Activated CD4-positive, alpha-beta T cell treated with anti-CD3 and anti-CD28 coated beads for 36 hours (primary cell): ENCODE measurements at places on chromosomes 1 and 21.

DNA sequence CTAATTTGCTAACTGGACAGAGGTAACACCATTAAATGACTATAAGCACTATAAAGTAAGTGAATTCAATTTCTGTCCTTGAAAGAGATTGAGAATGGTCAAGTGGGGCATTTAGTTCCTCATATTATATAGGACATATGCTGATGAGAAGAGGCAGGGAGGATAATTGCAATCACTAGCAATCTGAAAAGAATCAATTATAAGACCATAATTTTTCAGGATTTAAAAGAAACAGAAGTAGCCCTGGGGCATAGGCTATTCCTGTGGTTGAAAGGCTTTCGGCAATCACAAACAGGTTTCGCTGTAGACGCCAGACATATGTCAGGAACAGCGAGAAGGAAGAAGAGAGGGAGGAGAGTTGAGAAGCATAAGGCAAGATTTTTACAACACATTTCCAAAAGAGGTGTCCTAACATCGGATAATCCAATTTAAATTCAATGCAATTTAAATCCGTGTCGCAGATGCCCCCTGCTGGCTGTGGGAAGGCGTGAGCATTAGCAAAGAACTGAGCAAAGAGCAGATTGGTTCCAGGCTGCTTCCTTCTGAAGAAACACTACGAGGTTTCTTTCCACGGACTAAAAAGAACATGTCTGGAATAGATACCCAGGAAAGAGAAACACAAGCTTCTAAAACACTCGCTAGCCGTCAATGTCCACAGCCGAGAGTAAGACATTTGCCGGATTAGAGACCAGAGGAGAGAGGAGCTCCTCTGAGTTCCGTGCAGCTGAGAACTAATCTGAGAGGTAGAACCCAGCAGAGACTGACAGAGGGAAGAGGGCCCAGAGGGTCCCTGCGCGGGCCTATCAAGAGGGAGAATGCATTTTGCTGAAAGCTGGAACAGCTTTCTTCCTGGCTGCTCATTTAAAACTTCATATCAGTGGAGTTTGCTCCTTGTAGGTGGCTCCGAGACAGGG, 27.9 kb downstream of the RGS5 start:
- DNase-seq = peak; percentile 74

DNA sequence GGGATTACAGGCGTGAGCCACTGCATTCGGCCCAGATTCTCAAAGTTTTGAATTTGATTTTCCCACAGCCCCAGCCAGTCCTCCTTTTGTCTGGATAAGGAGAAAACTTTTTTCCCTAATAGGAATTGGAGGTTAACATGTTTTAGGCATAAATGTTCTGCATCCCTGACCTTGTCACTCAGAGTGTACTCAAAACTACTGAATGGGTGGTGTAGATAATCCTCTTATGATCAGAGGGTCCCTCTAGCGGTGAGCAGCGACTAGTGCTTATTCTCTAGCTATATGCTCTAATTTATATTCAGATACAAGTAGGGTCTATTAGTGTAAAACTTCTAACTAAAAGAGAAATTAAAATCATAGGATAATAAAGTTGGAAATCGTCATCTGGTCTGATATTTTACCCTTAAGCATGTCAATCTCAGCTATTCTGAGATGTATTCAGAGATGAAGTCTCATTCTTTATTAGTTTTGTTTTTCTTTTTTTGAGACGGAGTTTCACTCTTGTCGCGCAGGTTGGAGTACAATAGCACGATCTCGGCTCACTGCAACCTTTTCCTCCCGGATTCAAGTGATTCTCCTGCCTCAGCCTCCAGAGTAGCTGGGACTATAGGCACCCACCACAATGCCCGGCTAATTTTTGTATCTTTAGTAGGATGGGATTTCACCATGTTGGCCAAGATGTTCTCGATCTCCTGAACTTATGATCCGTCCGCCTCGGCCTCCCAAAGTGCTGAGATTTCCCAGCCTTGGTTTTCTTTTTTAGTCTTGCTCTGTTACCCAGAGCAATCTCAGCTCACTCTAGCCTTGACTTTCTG, 2.7 kb upstream of the PSMD4 start:
- DNase-seq = peak; percentile 79

DNA sequence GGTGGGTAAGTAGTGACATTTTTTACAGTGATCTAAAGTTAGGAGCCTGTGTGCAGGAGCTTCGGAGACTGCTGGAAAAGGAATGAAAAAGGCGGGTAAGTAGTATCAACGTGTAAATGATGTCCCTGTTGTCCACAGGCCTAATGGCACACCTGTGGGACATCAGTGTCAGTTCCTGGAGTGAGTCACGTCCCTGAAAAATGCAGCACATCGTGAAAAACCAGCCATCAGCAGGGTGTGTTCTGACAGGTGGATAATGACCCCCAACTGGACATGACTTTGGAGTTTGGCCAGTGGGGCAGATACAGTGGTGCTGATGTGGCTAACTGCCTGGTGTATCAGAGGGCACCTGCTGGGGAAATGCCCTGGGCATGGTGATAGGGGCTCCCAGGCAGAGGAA, 12.0 kb upstream of the PRDM15 start:
- no peak for DNase-seq

DNA sequence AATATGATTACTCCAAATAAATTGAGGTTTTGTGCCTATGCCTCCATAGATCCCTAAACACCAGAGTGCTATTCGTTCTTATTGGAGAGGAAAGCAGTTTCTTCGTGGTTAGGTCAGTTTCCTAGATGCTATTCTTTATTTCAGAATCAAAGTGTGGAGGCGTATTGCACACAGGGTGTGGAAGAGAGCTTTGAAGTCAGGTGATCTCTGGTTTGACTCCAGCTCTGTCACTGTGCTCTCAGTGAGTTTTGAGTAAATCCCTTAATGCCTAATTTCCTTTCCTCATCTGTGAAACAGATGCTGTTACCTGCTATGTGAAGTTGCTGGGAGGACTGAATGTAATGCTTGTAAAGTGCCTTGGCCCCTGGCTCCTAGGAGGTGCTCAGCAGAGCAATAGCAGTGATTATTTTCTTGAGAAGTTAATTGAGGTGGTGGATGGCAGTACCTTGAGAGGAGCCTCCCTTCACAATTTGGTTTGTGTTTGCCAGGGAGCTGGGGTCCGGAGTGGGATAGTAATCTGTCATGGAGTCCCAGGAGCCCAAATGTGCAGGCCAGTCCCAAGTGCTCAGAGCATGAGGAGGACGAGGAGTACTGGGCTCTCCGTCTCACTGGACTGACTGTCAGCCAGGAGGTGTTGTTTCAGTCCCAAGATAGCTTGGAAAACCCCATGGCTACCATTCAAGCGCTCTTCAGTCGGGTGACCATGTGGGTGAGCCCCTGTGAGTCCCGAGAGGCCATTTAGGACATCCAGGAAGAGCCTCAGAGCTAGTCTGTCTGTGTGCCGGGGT, 14.9 kb downstream of the NTPCR start:
- no peak for DNase-seq

- no peak for DNase-seq
Observed at GRCh38 chr1:42258218-42258617, 76.8 kb downstream of the FOXJ3 start.

DNA sequence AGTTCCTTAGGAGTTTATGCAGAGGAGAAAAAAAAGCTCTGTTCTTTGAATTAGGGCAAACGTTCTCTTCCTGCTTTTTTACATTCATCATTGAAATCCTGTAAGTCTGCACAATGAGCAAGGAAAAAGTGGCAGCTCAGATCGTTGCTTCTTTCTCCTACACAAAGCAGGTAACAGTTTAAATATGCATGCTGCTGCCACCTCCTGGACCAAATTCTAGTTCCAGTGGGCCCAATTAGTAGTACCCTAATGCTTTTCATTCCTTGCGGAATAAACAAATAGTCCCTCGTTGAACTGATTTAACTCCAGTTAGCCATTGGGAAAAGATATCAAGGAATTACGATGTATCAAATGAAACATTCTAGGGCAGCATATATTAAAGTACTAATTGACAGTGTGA, 20.1 kb downstream of the YTHDF2 start:
- no peak for DNase-seq

GRCh38 chr1:31748365-31748764, 15.8 kb downstream of the ADGRB2 start:
- DNase-seq = no peak

DNA sequence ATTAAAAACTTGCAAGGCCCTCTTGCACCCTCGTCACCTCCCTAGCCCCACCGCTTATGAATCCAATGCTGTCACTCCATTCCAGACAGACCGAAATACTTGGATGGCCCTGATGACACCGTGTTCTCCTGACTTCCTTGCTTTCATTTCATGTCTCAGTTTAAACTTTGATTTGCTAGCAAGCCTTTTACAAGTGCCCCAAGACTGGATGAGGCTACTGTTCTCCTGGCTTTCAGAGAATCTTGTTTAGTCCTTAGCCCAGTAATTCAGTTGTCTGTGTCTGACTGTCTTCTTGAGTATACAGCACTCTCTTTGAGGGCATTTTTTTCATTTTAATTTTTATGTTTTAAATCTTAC, 824 bp upstream of the IFI44L start:
- no peak for DNase-seq

DNA sequence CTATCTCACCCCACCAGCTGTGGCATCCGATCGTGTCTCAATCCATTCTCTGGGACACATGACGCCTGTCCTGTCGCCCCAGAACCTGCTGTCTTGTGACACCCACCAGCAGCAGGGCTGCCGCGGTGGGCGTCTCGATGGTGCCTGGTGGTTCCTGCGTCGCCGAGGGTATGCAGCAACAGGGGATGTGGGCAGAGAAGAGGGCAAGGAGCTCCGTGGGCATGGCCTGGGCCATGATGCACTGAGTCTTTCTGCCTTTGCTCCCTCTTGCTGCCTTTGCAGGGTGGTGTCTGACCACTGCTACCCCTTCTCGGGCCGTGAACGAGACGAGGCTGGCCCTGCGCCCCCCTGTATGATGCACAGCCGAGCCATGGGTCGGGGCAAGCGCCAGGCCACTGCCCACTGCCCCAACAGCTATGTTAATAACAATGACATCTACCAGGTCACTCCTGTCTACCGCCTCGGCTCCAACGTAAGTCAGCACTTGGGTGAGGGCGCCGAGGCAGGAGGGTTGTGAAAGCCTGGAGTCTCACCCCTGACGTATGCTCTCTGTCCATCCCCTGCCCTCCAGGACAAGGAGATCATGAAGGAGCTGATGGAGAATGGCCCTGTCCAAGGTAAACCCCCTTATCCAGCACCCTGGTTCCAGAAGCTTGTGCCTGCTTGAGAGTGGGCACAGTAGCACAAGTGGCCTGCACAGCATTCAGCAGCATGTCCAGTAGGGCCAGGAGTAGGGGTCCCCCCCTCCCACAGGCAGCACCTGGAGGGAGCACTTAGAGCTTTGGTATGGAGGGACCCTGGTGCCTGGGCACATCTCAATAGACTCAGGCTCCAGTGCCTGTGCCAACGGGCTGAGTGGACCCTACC, 8.8 kb downstream of the TINAGL1 start:
- no peak for DNase-seq
